ENCODE measurements at places on chromosomes 1 and 21.

- DNase-seq, result no peak
Measured at GRCh38 chr21:32132881-32133280, 146.0 kb downstream of the MIS18A start.

DNA sequence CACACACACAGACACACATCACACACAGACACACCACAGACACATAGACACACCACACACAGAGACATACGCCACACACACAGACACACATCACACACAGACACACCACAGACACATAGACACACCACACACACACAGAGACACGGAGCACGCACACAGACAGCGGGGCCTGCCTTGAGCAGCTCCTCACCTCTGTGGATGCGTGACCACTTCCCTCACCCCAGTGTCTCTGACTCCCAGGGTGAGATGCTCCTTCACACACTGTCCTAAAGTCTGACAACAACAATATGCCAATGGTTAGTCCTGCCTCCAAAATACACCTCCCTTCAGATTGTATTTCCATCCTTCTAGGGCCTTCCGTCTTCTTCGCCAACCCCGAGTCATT, 48.2 kb downstream of the IER5 start:
- DNase-seq, result no peak

DNA sequence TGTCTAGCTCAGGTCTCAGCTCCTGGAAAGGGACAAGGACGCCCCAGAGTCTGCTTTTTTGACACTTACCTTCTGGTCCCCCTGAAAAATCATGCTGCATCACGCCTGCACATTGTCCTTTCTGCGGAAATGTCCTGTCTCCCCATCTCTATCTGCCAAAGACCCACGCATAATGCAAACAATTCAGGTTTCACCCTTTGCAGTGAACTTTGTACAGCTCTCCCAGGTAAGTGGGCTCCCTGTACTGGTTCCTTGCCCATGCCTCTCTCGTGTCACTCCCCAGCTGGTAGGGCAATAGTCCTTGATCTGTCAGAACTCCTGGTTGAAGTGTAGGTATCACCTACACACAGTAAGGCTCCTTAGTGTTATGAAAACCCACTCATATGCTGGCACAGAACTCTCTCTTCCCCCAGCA, 102.9 kb upstream of the IRF2BP2 start:
- DNase-seq, result no peak

GRCh38 chr21:36756527-36756926, 57.6 kb downstream of the SIM2 start:
- no peak for DNase-seq

GRCh38 chr1:64242895-64243756, 39.7 kb downstream of the UBE2U start:
- no peak for DNase-seq

DNA sequence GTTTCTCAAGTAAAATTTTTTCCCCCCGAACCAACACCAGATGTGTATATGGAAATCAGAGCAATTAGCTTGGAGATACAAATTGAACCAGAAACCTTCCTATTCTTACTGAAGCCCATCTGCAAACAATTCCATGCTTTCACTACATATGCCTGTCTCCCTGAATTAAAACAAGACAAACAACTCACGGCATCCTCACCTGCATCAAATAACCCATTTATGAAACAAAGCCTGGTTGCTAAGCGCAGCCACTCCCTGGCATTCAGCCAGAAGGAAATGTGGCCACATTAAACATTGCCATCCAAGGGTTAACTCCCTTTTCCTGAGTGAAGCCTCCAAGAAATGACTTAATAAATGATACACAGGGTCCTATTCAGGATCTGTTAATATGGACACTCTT, 55.3 kb downstream of the APP start:
- no peak for DNase-seq

DNA sequence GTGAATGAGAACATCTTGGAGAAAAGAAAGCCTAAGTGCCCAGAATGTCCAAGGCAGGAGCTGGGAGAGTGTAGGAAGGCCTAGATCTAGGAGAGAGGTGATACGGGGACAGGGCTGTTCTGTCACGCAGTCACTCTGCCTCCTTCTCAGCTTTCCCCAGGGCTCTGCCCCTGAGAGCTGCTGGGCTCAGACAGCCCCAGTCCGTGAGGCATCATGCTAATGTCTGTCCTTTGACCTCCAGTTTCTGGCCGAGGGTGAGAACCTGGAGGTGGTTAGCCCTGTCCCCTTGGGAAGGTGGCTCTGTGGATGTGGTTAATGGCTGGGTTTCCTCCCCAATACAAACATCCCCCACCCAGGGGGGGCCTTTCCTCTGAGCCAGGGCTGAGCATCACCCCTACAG, 63.2 kb downstream of the FAM163A start:
- DNase-seq, result no peak

GRCh38 chr1:224127925-224128819, 14.3 kb downstream of the FBXO28 start:
- no peak for DNase-seq

DNA sequence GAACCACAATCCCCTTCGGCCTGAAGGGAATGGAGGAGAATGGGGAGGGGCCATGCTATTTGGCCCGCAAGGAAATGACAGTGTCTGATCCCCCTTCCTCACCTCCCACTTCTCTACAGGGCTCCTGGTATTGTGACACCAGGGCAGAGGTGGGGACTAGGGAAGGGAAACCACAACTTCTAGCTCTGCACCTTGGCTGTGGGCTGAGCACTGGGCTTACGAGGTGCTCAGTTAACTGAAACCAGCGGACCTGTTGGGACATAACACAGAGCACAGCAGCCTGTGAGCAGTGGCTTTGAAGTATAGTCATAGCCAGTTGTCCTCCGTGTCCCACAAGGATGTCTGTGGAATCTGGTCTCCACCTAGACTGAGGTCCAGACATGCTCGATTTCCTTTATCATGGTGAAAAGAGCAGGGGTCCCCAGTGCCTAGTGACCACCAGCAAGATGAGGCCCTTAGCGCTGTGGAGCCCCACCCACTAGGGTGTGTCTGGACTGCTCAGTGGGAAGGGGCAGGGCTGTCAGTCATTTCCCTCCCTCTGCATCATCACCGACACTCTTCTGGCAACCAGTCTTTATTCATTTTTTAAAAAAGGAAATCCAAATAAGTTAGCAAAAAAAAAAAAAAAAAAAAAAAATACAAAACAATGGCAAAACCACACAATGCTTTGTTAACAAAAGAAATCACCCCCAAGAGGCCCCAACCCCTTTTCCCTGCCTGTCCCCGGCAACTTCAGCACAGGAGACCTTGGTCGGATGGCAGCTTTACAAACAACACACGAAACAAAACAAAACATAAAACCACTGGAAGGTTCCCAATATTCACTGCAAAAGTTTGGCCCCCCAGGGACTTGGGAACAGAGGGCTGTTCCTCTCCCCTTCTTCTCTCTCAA, 3.0 kb downstream of the MYOG start:
- DNase-seq, result no peak

GRCh38 chr1:21278860-21279845, 11.1 kb downstream of the ECE1 start:
- no peak for DNase-seq

GRCh38 chr1:1302951-1303509, 4.7 kb downstream of the ACAP3 start:
- no peak for DNase-seq

DNA sequence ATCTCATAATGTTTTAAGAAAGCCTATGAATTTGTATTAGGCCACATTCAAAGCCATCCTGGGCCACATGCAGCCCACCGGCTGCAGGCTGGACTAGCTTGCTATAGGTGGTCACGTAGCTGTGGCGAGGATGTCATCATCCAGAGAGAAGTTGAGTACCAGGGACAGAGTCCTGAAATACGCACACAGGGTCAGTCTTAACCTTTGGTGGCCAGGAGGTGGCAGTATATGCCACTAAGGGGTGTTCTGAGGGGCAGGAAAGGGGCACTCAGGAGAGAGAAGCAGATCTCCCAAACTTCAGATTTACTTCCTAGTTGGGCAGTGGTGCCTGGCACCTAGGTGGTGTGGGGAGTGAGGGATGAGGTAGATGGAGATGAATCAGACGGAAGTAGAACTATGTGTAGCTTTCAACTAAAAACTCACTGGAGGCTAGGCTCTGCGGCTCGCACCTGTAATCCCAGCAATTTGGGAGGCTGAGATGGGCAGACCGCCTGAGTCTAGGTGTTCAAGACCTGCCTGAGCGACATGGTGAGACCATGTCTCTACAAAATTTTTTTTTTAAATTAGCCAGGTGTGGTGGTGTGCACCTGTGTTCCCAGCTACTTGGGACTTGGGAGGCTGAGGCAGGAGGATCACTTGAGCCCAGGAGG, 16.3 kb upstream of the CDK18 start:
- no peak for DNase-seq

GRCh38 chr21:23014021-23014420, 2015.8 kb downstream of the NCAM2 start:
- no peak for DNase-seq

DNA sequence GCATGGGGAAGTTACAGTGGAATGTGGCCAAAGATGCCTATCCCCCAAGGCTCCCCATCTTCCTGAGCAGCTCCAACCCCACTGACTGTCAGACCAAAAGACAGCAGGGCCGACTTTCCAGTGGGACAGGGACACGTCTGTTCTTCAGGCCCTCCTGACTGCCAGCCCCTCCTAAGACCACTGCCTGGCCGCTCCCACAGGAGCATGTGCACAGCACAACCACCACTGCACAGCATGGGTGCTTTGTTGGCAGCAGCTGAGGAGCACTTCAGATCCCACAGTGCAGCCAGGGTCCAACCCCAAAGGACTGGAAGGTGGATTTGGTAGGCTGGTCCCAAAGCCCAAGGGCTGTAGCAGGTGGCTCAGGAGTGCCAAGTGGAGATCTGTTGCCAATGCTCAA, 648.3 kb upstream of the BRINP3 start:
- DNase-seq, result no peak

GRCh38 chr1:232682248-232682647, 52.3 kb upstream of the SIPA1L2 start:
- DNase-seq, result no peak

DNA sequence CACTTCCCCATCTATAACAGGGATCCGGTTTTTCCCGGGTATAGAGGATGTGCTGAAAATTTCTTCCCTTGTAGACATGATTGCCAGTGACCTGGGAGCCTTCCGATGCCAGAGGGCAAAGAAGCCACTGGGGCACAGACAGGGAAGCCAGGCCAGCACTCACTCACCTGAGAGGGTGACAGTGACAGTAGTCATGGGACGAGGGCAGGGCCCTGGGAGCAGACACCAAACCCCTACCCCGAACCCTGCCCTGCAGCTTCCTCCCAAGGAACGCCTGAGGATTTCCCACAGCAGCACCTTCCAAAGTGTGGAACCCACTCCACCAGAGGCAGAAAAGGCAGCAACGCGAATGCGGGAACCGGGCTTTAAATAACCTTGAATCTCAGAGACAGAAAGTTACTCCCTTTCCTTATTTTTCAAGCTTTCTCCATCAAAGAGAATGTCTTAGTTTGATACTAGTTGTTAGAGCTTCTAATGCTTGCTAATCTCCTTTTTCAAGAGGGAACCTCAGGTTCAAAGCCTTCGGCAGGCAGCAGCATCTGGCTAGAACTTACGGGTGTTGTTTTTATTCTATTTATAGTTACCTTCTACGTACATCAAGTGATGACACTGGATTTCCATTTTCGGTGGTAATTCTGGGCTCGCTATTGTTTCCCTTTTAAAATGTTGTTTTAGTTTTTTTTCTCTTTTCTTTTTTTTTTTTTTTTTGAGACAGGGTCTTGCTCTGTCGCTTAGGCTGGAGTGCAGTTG, 2.8 kb downstream of the DDOST start:
- DNase-seq, result no peak

GRCh38 chr1:247291161-247291560, 35.3 kb downstream of the VN1R5 start:
- no peak for DNase-seq

DNA sequence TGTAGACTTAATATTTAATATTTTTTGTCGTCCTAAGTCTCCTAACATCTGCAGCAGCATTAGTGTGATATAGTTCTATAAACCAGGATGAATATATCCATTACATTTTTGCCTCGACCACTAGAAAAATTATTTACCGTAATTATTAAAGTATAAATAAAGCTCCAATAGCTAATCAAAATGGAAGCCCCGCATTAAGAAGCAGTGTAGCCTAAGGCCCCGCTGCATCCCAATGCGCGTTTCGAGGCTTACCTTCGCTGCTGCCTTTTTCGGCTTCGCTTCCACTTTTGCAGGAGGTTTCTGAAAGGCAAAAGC, 891 bp downstream of the HMGN1 start:
- no peak for DNase-seq

- DNase-seq, result no peak
Measured at GRCh38 chr1:241203817-241204216, 153.2 kb downstream of the RGS7 start.

DNA sequence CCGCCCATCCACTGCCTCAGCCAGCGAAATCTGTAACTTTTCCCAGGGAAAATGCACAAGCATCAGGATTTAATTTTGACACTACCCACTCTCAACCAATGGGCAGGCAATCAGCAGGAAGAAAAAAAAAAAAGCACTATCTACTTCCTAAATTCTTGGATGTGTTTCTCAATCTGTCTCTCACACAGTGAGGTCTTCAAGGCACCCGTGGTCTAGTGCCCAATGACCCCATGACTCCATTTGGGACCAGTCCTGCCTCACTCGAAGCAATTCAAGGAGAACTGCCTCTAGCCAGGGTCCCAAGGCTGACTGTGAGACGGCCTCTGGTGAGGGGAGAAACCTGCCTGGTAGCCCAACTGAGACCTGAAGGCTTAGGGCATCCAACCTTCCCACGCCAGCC, 35.9 kb downstream of the CSF1 start:
- DNase-seq, result no peak

GRCh38 chr1:7672864-7673263, 98.2 kb upstream of the VAMP3 start:
- DNase-seq, result no peak

DNA sequence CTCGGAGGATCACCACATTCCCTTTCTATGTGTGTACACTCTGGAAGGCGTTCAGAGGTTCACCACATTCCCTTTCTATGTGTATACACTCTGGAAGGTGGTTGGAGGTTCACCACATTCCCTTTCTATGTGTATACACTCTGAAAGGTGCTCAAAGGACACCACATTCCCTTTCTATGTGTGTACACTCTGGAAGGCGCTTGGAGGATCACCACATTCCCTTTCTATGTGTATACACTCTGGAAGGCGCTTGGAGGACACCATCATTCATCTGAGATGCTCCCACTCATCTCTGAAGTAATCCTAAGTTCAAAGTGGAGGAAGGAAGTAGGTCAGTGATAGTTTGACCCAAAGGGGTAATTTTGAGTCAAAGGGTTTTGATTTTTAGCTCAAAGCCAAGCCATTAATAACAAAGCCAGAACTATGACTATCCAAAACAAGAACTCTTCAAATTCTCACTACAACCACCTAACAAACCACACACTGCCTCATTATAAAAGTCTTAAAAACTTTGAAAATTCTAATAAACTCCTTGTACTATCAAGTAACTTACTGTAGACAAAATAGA, 32.9 kb downstream of the NRIP1 start:
- no peak for DNase-seq

- DNase-seq, result no peak
Measured at GRCh38 chr1:227305894-227306626, 12.2 kb downstream of the CDC42BPA start.

- no peak for DNase-seq
Measured at GRCh38 chr1:9182784-9183257, 51.8 kb upstream of the H6PD start.
